Inflammatory macrophage (primary cell): ENCODE measurements at places on chromosomes 1 and 21.
A peak's percentile ranks its signal among the peaks of the same experiment; 100 is the strongest.

- no peak for DNase-seq
Observed at GRCh38 chr1:219138747-219139146, 34.9 kb upstream of the LYPLAL1 start.

- DNase-seq = no peak
Observed at GRCh38 chr1:54940042-54940441, 40.4 kb upstream of the TMEM61 start.

- DNase-seq = peak; percentile 22
Observed at GRCh38 chr1:6171548-6172124, 8.5 kb downstream of the CHD5 start.

- DNase-seq = no peak
Observed at GRCh38 chr1:12634156-12634555, 9.7 kb upstream of the AADACL4 start.

GRCh38 chr1:104163912-104164476, 414.3 kb downstream of the AMY1C start:
- no peak for DNase-seq

GRCh38 chr1:100721526-100722207, 2.1 kb downstream of the VCAM1 start:
- no peak for DNase-seq

- no peak for DNase-seq
Observed at GRCh38 chr1:116489231-116489697, 81.6 kb downstream of the CD58 start.

DNA sequence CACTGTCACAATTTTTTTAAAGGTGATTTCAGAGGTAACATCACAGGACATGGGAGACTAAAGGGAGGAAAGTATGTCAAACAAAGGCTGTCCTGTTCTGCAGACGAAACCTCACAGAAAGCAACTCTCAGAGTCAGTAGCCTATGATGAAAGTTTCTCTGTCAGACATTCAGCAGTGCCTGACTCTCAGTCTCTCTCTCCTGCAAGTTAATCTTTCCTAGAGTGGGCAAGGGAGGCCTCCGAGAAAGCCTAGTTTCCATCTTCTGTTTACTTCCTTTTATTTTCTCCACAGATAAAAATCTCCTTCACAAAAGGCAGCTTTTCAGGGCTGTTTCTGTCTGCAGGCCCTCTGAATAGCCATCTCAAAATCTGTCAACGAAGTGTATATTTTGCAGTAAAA, 24.9 kb upstream of the FMO2 start:
- DNase-seq = no peak

- no peak for DNase-seq
Observed at GRCh38 chr21:15018382-15018781, 46.4 kb downstream of the NRIP1 start.

DNA sequence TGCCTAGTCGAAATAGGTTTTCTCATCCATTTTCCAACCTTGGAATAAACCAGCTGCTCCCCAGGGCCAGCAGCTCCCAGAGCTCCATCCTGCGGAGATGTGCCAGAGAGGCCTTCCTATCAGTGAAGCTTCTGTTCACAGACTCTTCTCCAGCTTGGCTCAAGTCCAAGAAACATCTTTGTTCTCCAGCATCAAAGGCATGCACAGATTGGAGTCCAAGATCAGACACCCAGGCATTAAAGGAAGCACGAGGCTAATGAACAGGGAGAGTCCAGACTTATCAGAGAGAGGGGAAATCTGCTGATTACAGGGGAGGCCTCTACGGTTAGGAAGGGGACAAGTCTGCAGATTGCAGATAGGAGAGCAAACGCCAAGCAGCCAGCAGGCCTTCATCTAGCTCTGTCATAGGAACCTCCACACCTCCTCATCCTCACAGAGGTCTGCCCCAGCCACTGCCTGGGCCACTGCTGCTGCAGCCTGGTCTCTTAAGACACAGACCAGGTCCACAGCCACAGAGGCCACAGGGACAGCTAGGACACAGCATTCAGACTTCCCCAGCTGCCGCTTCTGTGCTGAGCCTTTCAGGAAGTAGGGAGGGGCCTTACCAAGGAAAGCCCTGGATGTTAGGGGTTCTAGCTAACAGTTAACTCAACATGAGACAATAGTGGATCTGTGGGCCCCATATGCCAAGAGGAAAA, 3.4 kb downstream of the PRR9 start:
- DNase-seq = no peak

DNA sequence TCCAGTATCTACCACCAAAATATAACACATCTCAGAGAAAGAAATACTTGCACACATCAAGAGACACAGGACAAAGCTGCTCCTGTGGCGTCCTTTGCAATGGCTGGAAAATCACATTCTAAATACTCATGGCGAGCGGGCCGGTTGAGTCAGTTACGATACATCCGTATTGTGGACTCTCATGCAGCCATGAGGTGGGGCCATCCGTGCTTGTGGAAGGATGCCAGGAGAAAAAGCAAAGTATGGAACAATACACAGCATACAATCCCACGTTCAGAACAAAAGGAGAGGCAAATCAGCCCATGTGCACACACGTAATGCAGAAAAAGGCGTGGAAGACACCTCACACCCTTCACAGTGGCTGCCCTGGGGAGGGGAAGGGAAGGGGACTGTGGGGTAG, 13.1 kb downstream of the ATP13A2 start:
- DNase-seq = no peak
